Stimulated activated CD4-positive, alpha-beta T cell treated with anti-CD3 and anti-CD28 coated beads, Interleukin-15, amount 100 ng/mL, for 48 hours (primary cell): ENCODE measurements at places on chromosomes 7 and 10.

- DNase-seq: no peak
Observed at GRCh38 chr10:126904818-126905701, at the start of gene DOCK1. Gene DOCK1, plus strand, starts transcription at chr10:126905428. Its CDS starts 90 bp downstream, at chr10:126905518.

DNA sequence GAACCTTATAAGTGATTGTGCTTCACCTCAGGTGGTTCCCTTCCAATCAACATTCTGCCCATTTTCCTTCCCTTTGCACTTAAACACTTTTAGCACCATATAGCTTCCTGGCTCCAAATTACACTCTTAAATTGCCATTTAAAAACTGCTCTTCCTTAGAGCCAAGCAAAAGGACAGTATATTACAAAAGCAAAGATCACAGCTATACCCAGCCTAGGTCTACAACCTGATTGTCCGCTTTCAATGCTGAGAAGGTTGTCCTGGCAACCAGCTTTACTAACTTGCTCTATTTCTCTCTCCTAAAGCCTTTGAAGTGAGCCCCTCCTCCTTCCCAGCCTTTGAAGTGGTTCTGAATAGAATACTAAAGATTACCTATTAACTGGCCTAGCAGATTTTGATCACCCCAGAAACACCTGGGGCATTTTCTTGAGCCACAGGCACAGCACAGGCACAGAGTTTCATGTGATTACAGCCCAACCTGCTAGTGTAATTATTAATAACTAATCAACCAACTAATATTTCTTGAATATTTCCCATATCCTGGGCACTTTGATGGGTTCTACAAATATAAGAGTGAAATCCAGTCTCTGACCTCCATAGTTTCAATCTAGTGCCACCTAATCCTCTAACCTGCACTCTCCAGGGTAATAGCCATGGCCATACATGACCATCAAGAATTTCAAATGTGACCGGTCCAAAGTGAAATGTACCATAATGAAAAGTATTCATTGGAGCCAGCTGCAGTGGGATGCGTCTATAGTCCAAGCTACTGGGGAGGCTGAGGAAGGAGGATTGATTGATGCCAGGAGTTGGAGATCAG is 63.6 kb upstream of the TRIM24 start:
- no peak for DNase-seq

- no peak for DNase-seq
Observed at GRCh38 chr10:26738301-26738911, 40.9 kb downstream of the PDSS1 start.

- DNase-seq: no peak
Observed at GRCh38 chr7:157403646-157404401, 67.0 kb downstream of the DNAJB6 start.

DNA sequence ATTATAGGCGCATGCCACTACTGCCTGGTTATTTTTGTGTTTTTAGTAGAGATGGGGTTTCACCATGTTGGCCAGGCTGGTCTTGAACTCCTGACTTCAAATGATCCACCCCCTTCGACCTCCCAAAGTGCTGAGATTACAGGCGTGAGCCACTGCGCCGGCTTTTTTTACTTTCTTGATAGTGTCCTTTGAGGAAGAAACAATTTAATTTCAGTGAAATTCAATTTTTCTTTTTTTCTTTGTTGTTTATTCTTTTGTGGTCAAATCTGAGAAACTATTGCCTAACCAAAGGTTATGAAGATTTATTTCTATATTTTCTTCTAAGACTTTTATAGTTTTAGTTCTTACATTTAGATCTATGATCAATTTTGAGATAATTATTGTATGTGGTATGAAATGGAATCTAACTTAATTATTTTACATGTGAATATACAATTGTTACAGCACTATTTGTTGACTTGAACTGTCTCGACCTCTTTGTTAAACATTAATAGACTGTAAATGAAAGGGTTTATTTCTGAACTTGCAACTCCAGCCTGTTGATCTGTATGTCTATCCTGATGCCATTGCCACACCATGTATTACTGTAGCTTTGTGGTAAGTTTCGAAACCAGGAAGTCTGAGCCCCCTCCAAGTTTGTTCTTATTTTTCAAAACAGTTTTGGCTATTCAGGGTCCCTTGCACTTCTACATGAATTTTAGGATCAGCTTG is 19.8 kb upstream of the RASSF4 start:
- DNase-seq: no peak

- DNase-seq: no peak
Observed at GRCh38 chr7:78649976-78650375, 803.5 kb downstream of the MAGI2 start.

- peak; percentile 41 for DNase-seq
Observed at GRCh38 chr10:119341459-119342301, 134.3 kb downstream of the GRK5 start.

- no peak for DNase-seq
Observed at GRCh38 chr7:148299350-148300276, 291.0 kb upstream of the C7orf33 start.

DNA sequence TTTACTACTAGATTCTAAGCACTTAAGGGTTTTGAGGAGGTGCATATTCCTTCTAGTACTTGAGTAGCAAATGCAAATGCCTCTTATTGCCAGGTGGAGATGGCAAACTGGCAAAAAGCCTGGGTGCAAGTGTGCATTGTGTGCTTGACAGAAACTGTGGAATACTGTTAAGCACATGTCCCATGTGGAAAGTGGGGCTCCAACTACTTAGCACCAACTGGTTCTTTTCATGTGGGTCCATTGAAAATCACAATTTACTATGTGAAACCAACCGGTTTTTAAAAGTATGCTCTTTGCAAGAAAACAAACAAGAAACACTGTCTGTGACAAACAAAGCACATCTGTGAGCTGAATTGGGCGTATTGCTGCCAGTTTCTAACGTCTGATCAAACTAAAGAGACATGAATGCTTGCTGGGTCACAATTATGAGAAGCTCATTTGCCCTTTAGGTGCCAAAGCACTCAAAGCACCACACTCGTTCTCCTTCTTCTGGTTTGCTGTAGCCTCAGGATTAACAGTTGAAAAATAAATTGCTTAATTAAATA is 197.4 kb downstream of the SEMA3E start:
- no peak for DNase-seq

DNA sequence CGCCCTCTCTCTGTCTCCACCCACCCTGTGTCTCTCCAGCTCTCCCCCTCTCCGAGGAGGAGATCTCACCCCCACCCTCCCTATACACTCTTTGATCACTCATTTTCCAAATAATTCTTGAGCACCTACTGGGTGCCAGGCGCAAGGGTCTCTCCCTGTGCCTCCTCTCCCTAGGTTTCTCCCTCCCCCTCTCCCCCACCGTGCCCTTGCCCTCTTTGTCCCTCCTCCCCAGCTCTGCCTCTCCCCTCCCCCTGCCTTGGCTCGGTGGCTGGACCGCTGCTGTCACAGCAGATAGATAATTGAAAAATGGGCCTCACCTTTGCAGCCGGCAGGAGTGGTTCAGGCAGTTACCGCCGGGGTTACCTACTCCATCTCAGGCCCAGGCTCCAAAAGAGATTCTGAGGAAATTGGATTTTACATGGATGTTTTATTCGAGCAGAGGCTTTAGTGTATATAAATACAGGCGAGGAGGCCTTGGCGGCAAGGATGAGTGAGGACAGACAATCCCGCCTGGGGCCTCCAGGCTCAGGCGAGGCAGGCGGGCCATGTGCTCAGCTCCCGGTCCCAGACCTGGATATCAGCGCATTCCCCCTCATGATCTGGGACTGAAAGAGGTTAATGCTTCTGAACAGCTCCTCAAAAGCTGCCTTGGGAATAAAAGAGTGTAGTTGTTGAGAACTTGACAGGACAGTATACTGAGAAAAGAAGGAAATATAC is 60.8 kb upstream of the BTRC start:
- DNase-seq: no peak

DNA sequence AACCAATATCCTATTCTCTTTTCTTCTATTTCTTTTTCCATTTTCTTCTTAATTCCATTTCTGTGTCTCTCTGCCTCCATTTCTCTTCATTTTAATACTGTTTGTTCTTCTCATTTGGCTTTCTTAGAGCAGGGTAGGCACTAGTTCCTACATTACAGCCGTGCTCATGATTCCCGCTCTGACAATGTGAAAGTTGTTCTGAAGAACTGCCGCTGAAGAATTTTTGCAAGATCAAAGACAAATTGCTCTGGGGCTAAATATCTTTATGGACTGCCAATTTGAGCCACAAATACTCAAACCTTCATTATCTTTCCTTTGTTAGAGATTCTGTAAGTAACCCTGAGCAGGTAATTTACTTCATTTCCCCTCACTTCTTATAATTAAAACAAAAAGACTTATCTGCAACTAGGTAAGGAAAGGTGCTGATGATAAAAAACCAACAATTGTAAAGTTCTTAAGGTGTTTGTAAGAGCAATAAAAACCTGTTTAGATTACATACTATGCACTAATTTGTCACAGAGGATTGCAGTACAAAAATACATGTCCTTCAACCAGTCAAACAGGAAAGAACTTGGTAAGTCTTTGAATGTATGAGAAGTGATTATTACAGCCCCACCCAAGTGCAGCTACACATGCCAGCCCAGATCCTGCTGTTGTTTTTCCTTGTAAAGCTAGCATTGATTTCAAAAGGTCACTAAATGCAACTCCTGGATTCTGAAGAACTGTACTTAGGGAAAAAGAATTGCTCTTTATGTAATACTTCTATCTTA is 127.5 kb downstream of the COL28A1 start:
- DNase-seq: no peak

DNA sequence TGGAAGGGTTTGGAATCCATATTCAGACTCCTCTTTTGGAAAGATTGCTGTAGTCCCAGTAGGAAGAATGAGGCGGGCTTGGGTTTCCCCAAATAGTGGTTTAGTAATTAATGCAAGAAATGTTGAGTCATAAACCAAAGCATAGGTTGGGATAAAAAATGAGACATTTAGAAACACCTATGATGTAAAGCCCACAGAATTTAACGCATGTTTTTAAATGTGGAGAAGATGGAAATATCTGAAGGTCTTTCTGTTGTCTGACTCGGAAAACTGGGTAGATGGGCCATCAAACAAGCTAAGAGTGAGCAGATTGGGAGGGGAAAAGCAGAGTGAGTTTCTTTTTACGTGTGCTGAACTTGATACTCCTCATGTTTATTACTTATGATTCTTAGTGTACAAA is 62.2 kb downstream of the LANCL2 start:
- no peak for DNase-seq

GRCh38 chr7:76424413-76425111 is at the start of gene ZP3:
Gene ZP3, plus strand, starts transcription at chr7:76424950. Its CDS starts 15 bp downstream, at chr7:76424965.
- no peak for DNase-seq
